ENCODE measurements at places on chromosomes 3 and 15. TPM values are rescaled to one million over a fixed set of nuclear protein-coding genes. Genes with fewer than 3 reads are reported as not detected.

The LAMB2 gene
- 154 TPM for total RNA-seq

The ADGRG7 gene
- total RNA-seq: not detected

The GABRB3 gene
- 119 TPM for total RNA-seq

The CPA3 gene
- total RNA-seq: not detected

DNA sequence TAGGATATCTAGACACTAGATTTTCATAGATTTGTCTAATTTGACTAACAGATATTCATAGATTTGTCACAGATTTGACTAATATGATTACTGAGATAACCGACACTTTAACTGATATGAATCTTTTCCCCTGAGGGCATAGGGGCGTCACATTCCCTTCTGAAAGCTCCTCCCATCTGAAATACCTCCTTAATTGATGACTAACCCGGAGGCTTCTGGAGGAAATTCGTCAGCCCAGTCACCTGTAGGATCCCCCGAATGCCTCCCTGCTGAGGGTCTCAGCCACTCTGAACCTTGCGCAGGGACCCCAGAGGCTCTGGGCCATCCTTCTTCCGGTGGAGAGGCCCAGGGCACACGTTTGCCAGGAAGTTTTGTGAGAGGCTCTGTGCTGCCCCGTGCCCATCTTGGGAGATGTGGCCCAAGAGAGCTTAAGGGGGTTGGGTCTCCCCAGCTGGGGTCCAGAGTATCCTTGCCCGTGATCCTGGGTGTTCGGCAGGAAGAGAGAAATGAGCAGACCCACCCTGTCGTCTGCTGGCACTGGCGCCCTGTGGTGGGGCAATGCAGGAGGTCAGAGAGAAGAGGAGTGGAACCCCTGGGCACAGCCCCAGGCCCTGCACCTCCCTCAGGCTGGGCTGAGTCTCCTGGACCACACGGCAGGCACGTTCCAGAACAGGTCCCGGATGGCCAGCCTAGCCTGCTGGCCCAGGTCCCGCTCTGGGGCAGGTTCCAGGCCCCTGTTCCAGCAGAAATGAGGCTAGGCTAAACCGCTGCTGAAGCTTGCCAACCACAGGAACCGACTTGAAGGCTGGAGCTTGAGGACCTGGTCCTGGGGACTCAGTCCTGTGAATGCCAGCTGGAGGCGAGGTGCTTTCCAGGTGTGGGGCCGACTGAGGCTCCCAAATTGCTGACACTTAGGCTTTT is 1.7 kb downstream of the PLA2G4D start:
- H3K4me1 ChIP-seq: 0 out of 2 replicates have a peak, but pooled peaks cover 4% of the 10 kb centered on the region
- H3K4me3 ChIP-seq: no peak overlapping the region
- DNase-seq: peak; percentile 34
- no peaks in the 10 kb centered on the region for H3K36me3 ChIP-seq
- H3K27me3 ChIP-seq: no peaks in the 10 kb centered on the region
- no peak overlapping the region for H3K27ac ChIP-seq

- no peak overlapping the region for H3K4me3 ChIP-seq
- no peak for DNase-seq
- H3K36me3 ChIP-seq: no peaks in the 10 kb centered on the region
- no peaks in the 10 kb centered on the region for H3K4me1 ChIP-seq
Observed at GRCh38 chr15:69719527-69720240, 267.1 kb downstream of the RPLP1 start.

DNA sequence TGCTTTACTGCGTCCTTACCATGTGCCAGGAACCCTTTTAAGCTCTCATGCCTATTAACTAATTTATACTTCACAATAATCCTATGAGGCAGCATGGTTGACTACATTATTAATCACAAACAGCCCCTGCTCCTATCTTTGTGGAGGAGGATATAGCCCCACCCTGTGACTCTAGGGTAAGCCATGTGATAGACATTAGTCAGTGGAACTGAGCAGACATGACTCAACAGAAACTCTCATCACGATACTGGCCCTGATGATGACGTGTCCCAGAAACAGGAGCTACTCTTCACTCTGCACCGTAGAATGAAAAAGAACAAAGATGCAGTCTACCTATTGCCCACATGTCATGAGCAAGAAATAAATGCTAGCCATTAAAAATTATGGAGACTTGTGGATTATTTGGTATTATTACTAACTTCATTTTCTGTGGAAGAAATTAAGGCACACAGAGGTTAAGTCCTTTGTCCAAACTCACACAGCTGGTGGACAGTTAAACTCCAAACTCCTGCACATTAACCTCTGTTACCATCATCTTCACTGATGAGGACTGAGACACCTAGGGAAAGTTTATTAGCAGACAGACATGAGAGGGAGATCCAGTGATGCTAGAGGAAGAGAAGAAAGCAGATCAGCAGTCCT is 51.2 kb downstream of the CFAP20DC start:
- H3K4me3 ChIP-seq: no peak overlapping the region
- no peaks in the 10 kb centered on the region for H3K4me1 ChIP-seq
- no peak for DNase-seq
- H3K27ac ChIP-seq: no peak overlapping the region
- H3K27me3 ChIP-seq: no peaks in the 10 kb centered on the region
- no peaks in the 10 kb centered on the region for H3K36me3 ChIP-seq

- no peak overlapping the region for H3K4me3 ChIP-seq
- H3K27ac ChIP-seq: no peak overlapping the region
- peaks cover 10% of the 10 kb centered on the region for H3K4me1 ChIP-seq
- no peaks in the 10 kb centered on the region for H3K27me3 ChIP-seq
Observed at GRCh38 chr3:16520970-16521881, 7.7 kb upstream of the RFTN1 start.

GRCh38 chr3:174295306-174296092 is 563.6 kb upstream of the NAALADL2 start:
- no peak overlapping the region for H3K27ac ChIP-seq
- no peak overlapping the region for H3K4me3 ChIP-seq
- H3K27me3 ChIP-seq: no peaks in the 10 kb centered on the region
- no peaks in the 10 kb centered on the region for H3K36me3 ChIP-seq
- peaks cover 28% of the 10 kb centered on the region for H3K4me1 ChIP-seq
- DNase-seq: no peak

DNA sequence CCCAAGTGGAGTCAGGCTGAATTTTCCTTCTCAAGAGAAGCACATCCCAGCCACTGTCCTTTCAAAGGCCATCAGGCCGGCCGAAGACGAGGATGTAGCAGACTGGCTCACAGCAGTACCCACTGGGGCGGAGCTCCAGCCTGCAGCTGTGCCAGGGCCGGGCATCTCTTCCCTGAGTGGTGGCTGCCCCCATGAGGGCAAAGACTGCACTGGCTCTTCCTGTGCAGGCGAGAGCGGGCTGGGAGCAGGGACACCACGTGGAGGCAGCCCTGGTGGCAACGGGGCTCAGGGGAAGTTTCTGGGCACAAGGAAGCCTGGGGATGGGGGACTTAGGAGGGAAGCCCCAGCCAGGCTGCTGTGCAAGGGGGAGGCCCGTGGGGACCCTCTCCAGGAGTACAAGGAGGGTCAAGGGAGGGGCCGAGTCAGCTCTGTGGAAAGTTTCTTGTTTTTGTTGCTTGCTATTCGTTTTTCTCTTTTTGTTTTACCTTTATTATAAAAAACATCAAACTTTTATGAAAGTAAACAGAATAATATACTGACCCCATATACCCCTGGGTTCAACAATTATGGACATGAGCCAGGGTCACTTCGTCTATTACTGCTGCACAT is 66.1 kb downstream of the RPN1 start:
- peak; percentile 93 for DNase-seq
- no peak overlapping the region for H3K27ac ChIP-seq
- H3K4me3 ChIP-seq: no peak overlapping the region
- no peaks in the 10 kb centered on the region for H3K36me3 ChIP-seq
- no peaks in the 10 kb centered on the region for H3K27me3 ChIP-seq

All from GM23338 (cell line).